ENCODE measurements at places on chromosomes 16 and 17.
A peak's percentile ranks its signal among the peaks of the same experiment; 100 is the strongest.

DNA sequence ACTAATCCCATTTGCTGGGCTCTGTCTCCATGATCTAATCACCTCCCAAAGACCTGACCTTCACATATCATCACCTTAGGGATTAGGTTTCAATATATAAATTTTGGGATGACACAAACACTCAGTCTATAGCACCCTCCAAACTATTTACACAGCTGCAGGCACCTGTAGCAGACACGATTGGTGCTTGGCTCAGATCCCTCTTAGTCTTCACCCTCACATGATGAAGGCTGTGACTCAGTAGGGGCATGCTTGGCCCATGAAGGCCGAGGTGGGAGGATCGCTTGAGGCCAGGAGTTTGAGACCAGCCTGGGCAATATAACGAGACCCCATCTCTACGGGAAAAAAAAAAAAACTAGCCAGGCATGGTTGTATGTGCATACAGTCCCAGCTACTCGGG, 73.5 kb downstream of the HS3ST2 start:
- DNase-seq: peak; percentile 96

- DNase-seq: no peak
Measured at GRCh38 chr16:66619534-66620428, 15.3 kb downstream of the CMTM3 start.

DNA sequence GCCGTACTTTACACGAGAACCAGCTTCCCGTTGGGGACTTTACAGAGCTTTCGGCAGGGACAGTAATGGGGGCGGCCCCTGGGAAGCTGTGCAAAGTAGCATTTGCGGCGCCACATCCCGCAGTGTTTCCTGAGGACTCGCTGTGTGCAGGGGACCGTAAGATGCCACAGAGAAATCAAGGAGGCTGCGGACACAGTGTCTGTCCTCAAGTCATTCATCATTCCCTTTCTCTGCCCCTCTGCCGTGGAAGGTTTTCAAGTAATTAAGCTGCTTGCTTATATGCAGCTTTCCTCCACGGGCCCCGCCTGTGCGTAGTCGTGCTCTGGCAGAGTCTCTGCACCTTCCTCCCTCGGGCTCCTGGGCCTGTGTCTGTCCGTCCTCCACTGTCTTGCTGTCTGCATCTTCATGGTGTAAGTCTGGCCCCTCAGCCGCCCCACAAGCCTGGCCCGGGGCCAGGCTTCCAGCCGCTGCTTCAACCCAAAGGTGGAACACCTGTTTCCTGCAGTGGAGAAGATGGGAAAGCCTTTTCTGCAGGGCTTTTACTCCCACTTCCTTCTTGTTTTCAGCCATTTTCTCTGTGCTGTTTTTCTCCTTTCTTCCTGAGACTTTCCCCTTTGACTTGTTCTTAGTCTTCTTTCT, 216.9 kb upstream of the CHMP6 start:
- peak; percentile 40 for DNase-seq

DNA sequence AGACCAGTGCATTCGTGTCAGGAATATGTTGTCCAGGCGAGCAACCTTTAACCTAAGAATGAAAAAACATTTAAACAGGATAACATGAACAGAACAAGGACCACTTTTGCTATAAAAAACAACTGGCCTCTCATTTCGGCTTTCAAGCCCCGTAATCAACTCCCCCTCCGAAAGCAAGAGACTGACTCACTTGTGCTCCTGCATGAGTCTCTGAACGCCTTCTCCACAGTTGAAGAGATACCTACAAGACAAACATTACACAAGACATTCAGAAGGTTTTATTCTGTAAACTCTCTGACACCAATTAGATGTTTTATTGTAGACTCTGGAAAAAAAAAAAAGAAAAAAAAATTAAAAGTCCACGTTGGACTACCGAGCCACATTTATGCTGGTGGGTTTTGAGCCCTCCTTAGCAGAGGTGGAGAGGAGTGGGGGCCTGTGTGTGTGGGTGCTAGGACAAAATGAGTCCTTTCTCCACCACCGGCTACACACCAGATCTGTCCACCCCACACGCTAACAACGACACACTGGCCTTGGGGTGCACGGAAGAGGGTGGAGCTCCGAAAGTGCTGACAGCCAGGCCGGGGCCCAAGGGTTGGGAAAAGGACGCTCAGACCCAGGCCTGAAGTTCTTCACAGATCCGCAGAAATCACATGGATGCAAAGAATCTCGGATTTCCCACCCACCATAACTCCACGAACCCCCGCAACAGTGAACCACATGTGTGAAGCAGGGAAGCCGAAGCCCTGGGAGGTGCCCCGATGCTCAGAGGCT, 759 bp downstream of the ELAC2 start:
- no peak for DNase-seq

DNA sequence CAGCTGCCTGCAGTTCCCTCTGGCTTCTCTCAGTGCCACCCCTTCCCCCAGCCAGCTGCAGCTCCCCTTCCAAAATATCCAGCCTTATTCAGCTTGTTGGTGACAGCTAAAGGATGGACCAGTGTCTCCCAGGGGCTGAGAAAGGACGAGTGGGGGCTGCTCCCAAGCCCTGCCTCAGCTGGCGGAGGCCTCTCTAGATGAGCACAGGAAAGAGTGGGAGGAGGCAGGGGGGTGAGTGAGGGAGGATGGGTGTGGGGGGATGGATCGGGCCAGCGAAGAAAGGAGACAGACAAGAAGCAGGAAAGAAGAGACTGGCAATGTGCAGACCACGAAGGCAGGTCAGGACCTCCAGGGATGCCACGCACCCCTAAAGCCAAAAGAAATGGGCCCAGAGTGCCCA, 17.5 kb downstream of the PIPOX start:
- DNase-seq: no peak

GRCh38 chr16:47581114-47581513, 120.0 kb downstream of the PHKB start:
- no peak for DNase-seq

DNA sequence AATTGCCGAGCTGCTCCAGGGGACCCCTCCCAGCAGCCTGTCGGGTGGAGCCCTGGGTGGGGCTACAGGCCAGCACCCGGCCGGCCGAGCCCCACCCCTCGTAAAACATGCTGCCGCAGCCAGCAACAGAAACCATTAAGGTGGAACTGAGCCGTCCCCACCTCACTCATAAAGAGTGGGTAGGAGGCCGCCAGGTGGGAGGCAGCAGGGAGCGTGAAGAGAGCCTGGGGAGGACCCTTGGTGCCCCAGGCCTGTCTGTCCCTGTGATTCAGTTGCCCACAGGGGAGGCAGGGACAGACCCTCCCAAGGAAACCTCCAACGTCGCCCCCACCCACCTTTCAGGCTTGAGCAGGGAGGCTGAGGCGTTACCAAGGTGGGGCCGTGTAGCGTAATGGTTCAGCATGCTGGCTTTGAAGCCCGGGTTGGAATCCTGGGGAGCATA, 8.4 kb downstream of the FOXN1 start:
- no peak for DNase-seq

DNA sequence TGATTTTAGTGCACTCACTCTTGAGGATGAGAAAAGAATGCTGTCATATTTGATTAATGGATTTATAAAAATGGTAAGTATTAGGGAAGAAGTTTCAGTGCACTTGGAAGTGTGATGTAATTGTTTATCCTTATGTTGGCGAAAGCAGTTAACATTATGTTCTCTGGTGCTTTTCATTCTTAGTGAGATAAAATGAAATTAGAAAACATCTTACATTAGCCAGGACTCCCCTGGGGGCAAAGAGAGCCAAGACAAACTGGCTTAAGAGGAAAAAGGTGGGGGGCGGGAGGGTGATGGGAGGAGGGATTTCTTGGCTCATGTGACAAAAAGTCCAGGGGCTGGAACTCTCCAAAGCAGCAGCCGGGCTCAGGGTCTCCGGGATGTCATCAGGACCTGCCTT, 73.2 kb downstream of the KNOP1 start:
- no peak for DNase-seq

GRCh38 chr17:58254803-58255202, 16.4 kb downstream of the LPO start:
- no peak for DNase-seq

DNA sequence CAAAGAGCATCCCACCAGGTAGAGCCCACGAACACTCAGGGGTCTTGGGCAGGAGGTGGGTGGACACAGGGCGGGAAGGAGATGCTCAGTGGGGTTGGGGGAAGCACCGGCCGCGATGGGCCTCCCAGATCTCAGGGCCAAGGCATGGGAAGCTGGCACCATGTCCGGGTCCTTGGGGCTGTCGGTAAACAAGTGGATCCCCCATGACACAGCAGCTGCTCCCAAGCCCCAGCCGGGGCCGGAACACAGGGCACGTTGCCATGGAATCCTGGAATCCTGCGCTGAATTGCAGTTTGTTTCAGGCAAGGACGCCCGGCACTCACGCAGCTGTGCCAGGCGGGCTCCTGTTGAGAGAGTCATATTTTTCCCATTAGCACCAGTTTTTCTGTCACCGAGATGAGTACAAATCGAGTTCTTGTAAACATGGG, 23.0 kb upstream of the CHMP6 start:
- no peak for DNase-seq

DNA sequence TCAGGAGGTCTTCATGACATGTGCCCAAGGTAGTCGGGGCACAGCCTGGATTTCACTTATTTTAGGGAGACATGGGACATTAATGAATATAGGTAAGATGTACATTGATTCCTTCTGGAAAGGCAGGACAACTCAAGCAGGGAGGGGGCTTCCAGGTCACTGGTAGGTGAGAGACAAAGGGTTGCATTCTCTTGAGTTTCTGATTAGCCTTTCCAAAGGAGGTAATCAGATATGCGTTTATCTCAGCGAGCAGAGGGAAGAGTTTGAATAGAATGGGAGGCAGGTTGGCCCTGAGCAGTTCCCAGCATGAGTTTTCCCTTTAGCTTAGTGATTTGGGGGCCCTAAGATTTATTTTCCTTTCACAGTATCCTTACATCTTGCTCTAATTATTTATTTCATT, 443.8 kb upstream of the EEF2KMT start:
- no peak for DNase-seq

DNA sequence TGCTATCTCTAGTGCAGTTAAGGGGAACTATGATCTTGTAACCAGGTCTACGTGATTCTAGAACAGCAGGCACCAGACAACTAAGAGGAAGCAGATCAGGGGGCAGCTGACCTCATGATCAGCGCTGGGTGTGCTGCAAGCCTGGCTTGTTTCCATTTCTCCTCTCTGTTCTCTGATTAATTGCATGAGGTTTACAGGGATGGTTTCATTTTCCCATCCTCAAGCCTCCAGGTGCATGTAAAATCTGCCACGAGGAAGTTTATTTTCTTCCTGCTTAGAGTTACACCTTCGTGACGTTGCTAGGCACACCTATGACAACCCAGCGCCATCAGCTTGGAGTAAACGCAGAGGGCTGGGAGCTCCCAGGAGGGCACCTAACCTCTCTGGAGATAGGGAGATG, 4.3 kb upstream of the NUPR1 start:
- DNase-seq: peak; percentile 45

- no peak for DNase-seq
Measured at GRCh38 chr17:48551214-48551555, 6.3 kb upstream of the HOXB2 start.

DNA sequence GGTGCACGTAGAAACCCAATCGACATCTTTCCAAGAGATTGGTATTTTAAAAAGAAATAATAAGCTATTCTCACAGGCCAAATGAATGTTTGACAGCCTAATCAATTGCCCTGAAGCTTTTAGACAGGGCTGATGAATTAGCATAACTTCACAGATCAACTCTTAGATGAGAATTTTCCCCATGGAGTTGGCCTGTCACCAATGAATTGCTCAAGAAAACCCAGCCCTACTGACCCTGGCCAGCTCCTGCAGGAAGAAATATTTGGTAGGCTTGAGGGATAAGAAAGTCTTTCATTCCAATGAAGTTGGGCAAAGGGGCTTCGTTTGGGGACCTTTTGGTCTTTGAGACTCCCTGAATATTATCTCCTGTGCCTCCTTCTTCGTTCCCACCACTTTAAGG, 23.4 kb upstream of the SEC14L1 start:
- DNase-seq: no peak

DNA sequence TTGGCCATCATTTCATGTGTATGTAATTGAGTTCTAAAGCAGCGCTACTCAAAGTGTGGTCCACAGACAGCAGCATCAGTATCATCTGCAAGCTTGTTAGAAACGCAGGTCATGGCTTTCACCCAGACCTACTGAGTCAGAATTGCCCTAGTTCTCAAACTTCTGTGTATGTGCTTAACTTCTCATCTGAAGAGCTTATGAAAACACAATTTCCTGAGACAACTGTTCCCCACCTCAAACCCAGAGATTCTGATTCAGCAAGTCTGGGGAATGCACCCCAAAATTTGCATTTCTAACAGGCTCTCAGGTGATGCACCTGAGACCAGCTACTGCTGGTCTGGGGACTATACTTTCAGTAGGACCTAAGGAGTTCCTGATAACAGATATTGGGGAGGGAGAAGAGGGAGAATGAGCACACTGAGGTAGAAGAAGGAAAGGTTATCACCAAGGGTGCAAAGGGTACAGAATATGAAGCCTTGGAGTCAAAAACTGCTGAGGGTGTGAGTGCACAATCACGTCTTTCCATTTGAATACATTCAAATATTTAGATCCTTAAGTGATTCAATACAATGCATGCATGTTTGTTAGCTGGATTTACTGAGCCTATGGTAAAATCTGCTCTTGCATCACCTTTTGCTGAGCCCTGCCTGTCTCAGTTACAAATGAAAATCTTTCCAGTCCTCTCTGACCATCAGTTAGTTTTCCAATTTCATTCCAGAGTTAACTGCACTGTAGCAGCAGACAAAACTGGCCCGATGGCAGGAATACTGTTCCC, 29.2 kb upstream of the SKAP1 start:
- no peak for DNase-seq

DNA sequence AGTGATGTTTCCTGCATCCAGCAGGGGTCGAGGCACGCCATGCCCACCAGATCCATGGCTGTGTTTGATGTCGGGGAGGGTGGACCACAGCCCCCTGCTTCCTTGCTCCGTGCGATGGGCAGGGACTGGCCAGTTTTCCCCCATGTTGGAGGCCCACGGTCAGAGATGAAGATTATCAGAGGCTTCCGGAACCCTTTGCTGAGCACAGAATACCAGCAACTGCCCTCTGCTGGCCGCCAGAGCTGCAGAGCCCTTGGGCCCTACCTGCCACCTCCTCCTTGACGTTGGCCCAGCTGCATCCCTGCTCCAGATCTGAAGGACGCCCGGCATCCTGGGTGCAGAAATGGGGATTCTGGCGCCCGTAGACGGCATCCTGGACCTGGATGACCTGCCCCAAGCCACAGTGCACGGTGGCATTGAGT, 23.7 kb upstream of the BCO1 start:
- DNase-seq: no peak

GRCh38 chr17:81132770-81133723, 32.3 kb upstream of the PVALEF start:
- no peak for DNase-seq

DNA sequence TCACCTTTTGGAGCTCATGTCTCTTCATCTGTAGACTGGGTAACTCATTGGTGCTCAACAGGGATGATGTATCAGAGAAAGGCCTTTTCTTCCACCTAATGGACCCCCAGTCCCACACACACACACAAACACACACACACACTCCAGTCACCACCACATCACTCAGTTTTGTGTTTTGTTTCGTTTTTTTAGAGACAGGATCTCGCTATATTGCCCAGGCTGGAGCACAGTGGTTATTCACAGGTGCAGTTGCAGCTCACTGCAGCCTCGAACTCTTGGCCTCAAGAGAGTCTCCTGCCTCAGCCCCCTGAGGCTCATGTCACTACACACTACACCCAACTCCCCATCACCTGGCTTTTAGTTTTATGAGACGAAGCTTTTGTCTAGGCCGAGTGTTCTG, 55.6 kb downstream of the SF3B3 start:
- DNase-seq: no peak

- no peak for DNase-seq
Measured at GRCh38 chr17:43750153-43750552, 8.4 kb downstream of the SOST start.

- no peak for DNase-seq
Measured at GRCh38 chr17:50080827-50081226, 14.3 kb upstream of the PDK2 start.

All from NCI-H2029 treated with DMSO at 0.1 percent for 48 hours (cell line).